ENCODE measurements at places on chromosomes 2 and 18.

GRCh38 chr2:211846714-211847113, 691.9 kb downstream of the ERBB4 start:
- DNase-seq: no peak

DNA sequence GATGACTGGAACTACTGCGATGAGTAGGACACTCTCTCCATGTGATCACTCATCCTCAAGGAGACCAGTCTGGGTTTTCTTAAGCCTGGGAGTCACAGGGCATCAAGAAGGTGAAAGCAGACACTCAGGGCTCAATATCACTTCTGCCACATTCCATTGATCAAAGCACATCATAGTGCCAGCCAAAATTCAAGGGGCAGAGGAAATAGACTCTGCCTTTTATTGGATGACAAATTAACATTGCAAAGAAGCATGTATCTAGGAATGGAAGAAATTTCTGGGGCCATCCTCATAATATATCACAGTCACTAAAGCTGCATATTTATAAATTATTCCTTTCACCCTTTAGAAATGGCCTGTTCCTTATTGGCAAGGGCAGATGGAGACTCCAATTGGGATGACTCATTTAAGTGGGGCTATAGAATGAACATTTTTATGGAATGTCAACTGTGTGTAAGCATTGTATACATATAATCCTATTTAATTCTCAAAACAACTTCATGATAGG, 114.8 kb upstream of the CDC42EP3 start:
- DNase-seq: no peak

DNA sequence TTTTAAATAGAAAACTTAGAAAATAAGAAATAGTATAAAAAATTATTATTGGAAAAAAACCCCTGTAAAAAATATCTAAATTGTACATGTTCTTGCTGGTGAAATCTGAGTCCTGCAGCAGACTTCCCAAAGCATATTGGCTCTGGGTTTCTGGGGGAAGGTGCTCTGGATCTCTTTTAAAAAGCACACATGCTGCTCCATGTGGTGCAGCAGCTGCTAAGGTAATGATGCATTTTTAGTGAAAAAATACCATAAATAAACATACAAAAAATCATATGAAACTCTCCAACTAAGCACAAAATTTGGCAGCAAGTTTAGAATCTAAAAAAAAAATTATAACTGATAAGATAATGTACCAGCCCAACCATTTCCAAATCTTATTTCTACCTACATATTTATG, 216.5 kb downstream of the GPD2 start:
- DNase-seq: no peak

DNA sequence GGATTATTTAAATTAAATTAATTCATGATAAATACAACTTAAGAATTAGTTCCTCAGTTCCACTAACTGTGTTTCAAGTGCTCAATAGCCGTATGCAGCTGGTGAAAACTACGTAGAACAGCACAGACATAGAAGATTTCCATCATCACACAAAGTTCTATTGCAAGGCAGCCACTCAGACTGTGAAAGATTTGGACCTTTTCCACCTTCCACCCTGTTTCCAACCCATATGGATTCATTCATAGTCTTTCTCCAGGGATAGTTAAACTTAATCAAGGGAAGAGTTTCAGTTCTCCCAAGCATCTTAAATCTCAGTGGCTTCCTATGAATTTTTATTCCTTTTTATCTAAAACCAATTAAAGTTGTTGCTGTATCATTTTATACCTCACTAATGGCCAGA, 2030.8 kb downstream of the SUCLG1 start:
- no peak for DNase-seq

DNA sequence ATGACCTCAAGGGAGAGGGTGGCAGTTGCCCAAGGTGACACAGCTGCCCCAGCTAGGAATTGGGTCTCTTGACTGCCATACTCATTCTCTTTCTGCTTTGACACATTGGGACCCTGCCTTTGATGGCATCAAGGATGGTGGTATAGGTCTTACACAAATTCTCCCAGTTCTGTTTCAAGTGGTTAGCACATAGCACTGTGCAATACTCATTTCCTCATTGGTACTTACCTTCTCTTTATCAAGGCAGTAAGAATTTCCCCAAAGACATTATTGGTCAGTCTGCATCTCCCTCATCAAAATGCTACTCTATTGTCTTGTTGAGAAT, 35.9 kb upstream of the CCDC93 start:
- peak; percentile 12 for DNase-seq

DNA sequence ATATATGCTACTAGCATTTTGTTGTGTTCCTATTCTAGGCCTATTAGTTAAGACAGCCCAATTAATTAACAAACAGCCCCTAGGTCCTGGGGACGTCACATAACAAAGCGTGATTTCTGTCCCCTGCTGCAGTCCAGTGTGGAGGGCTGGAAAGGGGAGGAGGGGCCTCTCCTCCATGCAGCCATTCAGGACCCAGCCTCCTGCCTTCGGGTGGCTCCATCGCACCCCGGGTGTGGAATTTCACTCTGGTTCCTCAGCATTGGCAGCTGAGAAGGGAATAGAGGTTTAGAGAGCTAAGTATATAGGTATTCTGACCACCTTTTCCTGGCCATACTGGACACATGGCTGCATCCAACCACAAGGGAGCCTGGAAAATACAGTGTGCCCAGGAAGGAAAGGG, 42.4 kb downstream of the MC2R start:
- no peak for DNase-seq

DNA sequence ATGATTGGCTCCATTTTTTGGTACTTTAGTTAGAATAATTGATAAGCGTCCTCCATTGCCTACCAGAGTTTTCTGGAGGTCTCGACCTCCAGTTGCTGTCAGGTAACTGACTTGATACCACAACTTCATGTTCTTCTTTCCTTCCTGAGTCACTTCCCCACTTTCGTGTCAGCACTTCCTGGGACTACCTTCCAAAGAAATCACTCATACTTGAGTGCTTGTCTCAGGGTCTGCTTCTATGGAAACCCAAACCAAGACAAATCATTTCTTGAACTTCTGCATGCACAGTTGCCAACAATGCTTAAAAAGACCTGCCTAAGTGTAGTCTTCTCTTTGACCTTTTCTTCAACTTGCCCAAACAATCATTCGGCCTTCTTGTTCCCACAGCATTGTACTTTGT, 210.3 kb upstream of the ETAA1 start:
- DNase-seq: no peak

GRCh38 chr2:189519631-189520387, 60.8 kb downstream of the SLC40A1 start:
- no peak for DNase-seq

DNA sequence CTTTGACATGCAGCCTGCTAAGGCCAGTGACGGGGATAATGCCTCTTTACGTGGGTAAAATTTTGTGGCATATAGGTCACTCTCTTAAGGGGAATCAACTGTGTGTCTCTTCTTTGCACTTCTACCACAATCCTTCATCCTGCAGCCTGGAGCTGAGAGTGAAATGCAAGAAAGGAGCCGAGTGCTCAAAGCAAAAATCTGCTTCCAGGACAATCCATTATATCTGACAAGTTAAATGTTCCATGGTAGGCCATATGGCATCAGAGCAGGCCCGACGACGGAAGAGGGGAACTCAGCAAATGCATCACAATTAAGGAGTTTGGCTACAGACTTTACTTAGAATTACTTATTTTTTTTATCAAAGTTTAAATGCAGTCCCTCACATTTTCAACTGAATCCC, 171.2 kb downstream of the TCF4 start:
- DNase-seq: no peak

- peak; percentile 78 for DNase-seq
These were observed 285.4 kb downstream of the ZNF516 start for GRCh38 chr18:76209597-76209996.

- DNase-seq: no peak
These were observed 126.6 kb downstream of the SH3RF3 start for GRCh38 chr2:109255654-109256053.

DNA sequence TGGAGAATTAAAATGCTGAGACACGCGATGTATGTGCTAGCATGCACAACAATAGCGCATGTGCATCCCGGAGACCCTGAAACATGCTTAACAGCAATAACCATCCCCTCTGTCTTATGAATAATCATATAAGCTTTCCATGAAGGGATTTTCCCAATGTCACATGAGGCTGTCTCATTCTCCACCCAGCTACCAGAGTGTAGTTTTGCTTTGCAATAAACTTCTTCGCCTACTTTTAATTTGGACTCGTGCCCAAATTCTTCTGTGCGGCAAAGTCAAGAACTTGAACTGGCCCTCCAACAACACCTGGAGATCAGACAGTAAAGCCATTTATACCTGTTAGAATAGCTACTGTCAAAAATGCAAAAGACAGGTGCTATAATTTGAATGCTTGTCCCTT, 15.5 kb downstream of the LYG1 start:
- DNase-seq: no peak

- no peak for DNase-seq
These were observed 3.6 kb downstream of the ZAP70 start for GRCh38 chr2:97716695-97717612.

- DNase-seq: no peak
These were observed 763.8 kb upstream of the CDH7 start for GRCh38 chr18:64986906-64987495.

DNA sequence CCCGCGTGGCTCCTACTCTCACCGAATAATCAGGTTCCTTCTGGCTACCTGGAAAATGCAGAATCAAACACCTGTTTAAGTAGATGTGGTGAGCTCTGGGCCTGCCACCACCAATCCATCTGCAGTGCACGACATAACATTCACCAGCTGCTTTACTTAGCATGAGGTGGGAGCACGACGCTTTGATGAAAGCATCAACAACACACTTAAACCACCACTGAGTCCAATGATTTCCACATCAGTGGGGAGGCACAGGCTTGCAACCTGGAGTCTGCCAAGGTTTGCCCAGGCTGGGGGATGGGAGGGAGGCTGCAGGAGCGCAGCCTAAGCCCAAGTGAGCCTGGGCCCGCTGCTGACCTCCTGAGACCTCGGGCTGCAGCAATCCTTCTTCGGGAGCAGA, 415.5 kb downstream of the MEIS1 start:
- DNase-seq: no peak

DNA sequence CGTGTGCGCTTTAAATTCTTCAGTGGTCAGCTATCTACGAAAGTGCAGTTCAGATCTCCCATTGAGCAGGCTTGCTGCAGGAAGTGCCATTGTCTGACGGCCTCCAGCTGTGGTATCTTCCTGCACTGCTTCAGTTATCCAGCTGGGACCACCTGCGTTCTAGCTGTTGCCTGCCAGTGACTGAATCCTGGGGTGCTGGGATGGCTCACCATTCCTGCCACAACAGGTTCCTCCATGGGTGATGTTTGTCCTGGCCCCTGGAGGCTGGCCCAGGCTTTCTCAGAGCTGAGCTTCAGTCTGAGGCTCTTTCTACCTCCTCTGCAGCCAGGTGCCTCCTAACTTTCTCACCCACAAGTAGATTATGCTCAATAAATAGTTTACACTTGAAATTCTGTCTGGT, 498.5 kb upstream of the HS6ST1 start:
- DNase-seq: no peak

DNA sequence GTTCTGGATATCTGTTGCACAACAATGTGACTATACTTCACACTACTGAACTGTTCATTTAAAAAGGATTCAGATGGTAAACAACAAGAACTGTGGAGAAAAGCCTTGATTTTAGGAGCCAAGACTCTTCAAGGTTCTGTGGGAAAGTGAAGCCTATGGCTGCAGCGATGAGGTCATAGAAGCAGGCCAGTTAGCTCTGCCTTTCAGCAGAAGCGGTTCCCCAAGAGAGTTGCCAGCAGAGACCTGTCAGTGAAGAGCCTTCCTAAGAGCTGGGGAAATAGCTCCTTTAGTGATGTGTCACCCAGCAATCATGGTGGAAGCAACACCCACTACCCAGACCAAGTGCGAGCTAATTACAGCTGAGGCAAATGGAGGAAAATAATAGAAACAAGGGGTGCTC, 346.5 kb upstream of the ETAA1 start:
- DNase-seq: peak; percentile 10

DNA sequence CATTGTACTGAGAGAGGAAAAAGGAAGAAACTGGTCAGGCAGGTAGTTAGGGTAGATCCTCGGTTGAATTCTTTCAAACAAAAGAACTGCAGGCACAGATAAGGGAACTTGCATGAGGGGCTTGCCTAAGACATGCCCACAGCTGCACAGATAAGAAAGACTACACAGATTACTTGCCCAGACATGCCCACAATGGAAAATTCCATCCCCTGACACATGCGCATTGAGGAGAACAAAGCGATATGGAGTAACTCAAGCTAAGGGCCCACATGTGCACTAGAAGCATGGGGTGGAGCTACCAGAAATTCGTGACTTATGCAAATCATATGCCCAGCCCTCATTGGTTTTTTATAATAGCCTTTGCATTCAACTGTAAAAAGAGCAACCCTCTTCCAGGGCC, 181.3 kb upstream of the ZNF521 start:
- DNase-seq: no peak

DNA sequence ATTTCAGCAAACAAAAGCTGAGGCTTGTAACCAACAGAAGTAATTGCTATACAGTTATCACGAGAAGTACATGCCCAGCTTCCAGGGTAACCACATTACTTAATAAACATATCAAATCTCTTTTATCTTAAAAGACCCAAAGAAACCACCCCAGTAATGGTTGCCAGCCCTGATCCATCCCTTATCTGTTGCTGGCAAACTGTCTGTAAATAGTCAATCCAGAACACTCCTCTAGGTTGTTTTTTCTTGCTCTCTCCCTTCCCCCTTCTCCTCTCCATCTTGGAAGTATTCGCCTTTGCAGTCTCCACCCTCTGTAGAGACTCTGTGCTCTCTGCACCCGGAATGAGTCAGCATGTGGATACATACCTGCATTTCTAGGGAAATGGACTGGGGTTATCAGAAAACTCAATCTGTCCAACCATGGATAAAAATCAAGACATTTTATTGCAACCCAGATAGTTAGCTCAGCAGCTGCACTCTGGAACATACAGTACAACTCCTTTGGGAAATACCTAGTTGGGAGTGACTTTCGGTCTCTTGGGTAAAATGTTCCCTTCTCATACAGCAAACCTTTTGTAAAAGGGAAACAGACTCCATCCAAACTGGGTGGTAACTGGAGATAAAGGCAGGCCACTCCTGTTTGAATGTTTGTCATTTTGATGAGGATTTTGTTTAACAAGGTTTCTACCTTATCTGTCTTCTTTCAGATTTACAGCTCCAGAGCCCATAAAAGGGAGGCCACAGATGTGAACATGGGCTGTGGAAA, 123.5 kb upstream of the FOSL2 start:
- peak; percentile 47 for DNase-seq

- no peak for DNase-seq
These were observed 24.6 kb upstream of the LBH start for GRCh38 chr2:30206461-30207430.

Measured in fibroblast of skin of right quadriceps (primary cell).